Right lung (tissue), 10 donors: ENCODE measurements at places on chromosomes 2 and 18.
A peak's percentile ranks its signal among the peaks of the same experiment; 100 is the strongest.

DNA sequence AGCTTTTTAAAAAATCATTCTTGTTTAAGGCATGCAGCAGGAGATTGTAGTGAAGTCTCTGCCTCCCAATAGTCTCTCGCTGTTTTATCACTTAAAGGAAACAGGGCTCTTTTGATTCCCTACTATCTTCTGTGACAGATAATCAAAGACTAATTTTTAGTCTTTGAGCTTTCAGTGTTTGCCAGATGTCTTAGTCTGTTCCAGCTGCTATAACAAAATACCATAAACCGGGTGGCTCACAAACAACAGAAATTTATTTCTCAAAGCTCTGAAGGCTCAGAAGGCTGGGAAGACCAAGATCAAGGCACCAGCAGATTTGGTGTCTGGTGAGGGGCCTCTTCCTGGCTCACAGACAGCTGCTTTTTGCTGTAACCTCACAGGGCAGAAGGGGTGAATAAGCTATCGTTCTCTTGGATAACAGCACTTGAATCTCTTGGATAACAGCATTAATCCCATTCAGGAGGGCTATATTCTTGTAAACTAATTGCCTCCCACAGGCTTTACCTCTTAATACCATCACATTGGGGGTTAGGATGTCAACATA is 37.8 kb upstream of the STAT4 start:
- no peak for DNase-seq

DNA sequence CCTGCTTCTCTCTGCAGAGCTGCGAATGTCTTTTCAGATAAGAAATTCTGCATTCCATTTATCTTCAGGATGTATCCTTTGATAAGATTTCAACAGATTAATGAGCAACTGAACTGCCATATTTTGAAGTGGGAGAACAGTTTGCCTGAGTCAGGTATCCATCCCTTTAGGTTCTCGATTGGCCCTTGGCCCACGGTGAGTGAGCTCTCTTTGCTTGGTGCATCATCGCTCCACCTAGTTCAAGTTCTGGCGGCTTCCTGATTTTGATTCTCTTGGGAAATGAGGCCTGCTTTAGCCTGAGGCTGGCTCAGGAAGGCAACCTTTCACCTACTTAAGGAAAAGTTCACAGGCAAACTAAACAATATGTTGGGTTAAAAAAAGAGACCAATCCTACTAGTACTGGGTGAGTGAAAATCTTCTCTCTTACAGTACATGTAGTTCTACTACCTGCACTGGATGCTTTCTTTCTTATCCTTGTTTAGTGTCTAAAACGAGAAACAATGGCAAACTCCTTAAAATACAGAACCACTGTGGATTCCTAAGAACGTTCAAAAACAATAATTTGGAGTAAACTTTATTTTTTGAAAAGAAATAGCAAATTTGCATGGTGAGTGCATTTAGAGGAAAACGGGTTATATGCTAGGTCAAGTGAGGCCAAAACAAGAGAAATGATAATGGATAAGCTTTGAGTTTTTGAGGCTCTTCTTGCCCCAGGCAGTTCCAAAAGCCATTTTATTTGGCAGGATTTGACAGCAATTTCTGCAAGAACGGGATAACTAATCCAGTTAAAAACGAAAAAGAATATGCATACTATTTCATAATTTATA is 837 bp upstream of the ACSL3 start:
- no peak for DNase-seq

- no peak for DNase-seq
Measured at GRCh38 chr2:26076001-26076587, 42.2 kb downstream of the RAB10 start.

- DNase-seq: peak; percentile 92
Measured at GRCh38 chr2:46847185-46847710, 68.4 kb downstream of the MCFD2 start.

DNA sequence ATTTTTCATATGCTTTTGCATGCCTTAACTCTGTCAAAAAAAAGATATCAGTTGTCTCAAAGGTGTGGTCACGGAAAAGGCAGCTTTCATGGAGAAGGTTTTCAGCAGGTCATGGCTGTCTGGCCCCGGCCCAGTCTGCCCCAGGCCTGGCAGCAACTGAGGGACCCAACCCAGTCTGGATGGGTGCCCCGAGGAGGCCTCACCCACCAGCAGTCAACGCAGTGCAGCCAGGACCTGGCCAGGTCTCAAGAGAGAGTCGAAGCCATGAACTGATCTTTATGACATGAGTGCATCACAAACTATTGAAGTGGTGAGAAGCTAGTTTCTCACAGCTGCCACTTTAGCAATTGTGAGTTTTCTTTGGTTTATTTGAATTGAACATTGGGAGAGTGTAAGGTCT is 7.9 kb downstream of the TUBB6 start:
- no peak for DNase-seq

DNA sequence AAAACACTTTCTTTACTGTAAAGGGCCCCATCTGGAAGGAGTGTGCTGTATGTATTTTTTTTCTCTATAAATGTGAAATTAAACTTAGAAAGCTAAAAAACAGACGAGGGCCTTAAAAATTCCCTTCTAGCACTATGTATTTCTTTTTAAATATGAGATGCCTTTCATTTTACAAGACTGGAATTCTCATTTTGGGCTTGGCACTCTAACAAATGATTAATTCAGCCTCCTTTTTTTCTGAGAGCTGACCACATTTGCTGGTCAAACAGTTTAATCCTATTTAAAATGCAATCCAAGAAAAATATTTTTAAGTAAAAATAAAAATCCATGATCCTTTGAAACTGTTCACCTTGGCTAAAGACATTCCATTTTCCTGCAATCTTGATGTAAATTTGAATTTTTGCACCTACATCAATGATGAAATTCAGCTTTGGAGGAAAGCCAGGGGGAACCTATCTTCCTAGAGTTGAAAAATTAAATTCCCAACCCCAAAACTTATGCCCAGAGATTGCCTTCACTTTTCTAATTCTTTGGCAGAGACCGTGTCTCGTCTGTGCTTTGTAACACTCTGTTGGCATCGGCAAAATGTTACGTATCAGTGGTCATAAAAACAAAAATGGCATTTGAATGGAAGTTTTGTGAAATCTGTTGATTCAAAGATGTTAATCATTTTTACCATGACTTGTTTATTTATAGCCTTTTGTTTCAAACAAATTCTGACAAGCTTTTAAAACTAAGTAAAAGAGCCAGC is 284.5 kb downstream of the ZNF521 start:
- no peak for DNase-seq

DNA sequence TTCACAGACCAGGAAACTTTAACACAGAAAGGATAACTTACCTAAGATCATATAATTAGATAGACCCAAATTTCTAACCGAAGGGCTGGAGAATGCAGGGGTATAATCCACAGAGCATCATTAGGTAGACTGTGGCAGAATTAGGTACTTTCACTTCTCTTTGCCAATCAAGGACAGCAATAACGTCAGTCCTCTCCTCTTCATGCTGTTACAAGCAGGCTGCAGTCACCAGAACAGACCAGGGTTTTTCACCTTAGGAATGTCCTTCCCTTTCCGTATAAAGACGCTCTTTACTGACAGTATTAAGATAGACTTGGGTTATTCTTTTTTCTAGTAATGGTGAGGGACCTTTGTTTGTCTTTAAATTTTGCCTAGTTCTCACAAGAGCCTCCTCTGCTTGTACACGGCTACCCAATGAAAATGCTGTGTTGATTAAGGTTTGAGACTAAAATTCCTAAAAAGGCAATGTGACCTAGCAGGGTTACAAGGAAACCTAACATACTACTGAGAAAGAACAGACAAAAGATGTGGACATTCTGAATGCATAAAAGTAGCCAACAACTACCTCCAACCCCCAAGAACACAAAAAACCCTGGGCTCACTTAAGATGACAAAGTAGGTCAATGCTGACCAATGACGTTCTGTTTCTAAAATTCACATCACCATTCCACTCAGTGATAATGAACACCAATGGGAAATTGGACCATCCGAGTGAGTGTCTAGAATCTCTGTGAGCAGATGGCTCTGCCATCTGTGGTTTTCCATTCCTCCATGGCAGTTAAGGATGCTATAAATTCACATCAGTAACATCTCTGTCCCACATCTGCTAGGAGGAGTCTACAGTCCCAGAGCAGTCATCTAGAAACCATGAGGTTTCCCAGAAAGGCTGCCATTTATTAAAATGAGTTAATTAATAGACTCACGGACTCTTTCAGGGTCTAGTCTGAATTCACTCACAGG is 2.1 kb downstream of the PDIA6 start:
- DNase-seq: no peak
